ENCODE measurements at places on chromosomes 7 and 10.

DNA sequence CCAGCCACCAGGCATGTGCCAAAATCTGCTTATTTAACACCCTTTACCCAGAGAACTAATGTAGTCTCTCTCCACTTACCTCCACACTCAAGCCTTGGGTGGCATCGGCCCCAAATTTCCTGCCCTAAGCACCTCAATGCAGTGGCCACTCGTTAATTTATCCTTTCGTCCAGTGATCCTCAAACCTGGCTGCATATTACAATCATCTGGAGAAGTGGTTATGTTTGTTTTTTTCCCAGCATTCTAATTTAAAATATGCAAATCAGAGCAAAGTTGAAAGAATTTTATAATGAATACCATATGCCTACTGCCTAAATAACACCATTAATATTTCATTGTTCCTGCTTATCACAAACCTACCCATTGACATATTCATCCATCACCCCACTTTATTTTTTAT lies 25.7 kb downstream of the CREB3L2 start:
- DNase-seq: no peak

DNA sequence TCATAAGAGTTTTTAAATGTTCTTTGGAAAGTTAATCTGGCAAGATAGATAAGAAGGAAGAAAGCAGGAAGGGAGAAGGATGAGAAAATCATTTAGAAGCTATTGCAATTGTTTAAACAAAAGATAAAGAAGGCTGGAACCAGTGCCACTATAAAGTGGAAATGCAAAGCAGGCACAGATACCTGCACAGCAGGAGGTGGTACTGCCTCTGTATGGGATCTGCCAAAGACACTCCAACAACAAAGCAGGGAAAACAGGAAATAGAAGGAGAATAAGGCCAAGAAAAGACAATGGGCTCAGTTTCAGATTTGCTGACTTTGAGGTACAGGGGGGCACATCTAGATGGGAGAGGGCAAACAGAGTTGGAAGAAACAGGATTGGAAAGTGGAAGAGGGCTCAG lies 138.6 kb downstream of the PPP1R17 start:
- DNase-seq: no peak

- no peak for DNase-seq
Observed at GRCh38 chr7:114084472-114085312, 165.9 kb upstream of the PPP1R3A start.

DNA sequence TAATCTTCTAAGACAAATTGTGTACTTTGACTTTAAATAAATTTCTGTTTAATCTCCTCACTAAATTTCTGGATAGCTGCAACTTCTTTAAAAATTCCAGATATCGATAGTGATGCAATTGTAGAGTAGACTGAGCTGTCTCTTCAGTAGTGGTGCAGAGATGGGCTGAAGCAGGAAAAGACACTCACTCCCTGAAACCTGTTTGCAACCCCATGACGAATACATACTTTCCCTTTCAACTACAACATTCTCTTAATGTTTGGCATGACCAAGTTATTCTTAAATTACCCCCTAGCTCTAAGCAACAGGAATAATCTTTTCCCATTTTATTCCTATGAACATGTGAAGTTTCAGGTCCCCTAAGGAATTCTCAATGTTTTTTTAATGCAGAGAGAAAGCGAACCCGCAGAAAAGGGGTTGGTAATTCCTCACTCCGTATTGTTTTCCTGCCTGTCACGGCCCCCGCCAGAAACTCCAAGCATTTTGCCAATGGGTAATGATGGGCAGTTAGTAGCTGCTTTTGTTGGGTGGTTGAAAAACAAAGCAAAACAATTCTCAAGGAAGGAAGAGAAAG lies 1.3 kb downstream of the THSD7A start:
- DNase-seq: no peak

GRCh38 chr10:35463105-35463867 lies 127.0 kb downstream of the CCNY start:
- DNase-seq: no peak

DNA sequence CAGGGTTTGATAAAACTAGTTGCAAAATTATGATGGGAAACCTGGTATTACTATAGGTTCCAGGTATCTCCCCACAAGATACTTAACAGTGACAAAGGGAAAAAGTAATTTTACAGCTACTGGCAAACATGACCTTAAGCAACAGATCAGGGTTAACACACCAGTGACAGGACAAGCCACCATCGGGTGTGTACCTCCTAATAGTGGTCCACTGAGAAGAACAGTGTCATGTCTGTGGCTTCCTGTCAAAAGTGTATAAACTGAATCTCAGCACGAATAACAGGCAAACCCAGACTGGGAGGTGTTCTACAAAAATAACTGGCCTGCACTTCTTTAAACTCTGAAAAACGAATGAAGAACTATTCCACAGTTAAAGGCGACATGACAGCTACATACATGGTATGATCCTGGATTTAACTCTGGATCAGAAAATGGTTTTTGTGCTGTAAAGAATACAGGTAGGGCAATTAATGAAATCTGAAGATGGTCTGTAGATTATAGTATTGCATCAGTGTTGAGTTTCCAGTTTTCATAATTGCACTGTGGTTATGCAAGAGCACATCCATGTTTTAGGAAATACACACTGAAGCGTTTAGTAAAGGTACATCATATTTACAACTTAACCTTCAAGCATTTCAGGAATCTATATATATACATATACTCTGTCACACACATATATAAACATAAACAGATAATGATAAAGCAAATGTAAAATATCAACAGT lies 32.0 kb upstream of the ARMS2 start:
- DNase-seq: no peak

DNA sequence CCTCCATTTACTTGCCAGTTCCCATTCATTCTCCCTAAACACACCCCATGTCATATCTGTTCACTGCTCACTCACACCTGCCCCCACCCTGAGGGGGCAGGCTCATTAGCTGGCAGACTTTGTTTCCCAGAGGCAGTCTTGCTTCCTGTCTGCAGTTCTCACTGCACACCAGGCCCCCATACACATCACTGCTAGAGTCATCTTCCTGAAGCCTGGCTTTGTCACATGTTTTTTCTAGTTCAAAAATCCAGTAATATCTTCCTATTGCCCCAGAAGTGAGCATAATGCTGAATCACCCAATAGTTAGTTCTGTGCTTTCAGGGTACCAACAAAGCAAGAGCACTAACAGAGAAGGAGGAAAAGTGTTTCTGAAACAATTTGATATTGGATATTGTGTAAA lies 1.9 kb downstream of the LRRC72 start:
- DNase-seq: no peak

DNA sequence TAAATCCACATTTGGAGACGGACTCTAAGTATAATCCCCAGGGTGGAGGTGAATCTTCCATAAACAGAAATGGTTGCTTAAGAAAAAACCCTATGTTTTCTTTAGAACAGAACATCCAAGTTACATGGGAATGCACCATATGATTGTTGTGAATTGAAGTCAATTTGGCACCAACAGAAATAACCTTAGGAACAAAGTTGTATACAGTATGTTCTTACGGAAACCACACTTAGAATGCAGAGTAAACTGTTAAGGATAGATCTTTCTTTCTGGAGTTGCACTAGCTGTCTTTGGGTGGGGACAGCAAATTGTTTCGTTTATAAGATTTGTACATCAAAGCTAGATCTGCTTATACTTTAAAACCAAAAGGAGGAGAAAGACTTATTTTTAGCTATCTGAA lies 316.4 kb downstream of the PTEN start:
- no peak for DNase-seq

- no peak for DNase-seq
Observed at GRCh38 chr10:11154333-11154732, 136.7 kb downstream of the CELF2 start.

DNA sequence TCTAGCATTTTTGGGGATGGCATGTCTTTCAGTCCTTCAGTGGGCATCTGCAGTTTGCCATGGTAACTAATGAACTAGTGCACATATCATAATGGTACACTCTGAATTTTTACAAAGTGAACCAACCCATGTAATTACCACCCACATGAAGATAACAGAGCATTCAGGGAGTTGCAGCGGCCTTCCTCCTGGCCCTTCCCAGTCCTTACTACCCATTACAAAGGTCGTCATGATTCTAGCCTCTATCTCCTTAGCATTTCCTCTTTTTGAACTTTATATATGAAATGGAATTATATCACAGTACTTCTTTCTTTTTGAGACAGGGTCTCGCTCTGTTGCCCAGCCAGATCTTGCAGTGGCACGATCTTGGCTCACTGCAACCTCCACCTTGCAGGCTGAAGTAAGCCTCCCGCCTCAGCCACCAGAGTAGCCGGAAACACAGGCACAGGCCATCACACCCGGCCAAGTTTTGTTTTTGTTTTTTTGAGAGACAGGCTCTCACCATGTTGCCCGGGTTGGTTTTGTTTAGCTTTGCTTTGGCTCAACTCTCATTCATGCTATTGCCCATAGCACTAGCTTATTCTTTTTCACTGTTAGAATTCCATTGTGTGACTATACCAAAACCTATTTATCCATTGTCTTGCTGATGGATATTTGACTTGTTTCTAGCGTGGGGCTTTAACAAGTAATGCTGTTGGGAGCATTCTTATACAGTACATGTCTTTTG lies 79.2 kb downstream of the APBB1IP start:
- DNase-seq: no peak

DNA sequence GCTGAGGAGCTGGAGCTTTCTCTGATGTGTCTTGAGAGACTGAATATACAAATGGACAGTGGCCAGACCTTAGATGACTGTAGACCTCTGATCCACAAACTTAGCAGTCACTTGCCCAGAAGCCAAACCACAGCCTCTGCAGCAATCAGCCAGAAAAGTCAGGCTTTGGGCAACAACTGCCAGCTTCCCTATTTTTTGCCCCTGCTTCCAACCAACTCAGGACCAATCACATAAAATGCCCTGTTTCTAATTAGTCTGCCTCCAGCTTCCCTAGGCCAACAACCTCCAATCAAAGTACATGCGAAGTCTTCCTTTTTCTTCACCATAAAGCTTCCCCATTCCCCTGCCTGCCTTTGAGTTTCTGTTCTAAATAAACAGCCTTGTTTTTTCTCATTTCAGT lies 37.8 kb upstream of the CACUL1 start:
- DNase-seq: peak; percentile 5

DNA sequence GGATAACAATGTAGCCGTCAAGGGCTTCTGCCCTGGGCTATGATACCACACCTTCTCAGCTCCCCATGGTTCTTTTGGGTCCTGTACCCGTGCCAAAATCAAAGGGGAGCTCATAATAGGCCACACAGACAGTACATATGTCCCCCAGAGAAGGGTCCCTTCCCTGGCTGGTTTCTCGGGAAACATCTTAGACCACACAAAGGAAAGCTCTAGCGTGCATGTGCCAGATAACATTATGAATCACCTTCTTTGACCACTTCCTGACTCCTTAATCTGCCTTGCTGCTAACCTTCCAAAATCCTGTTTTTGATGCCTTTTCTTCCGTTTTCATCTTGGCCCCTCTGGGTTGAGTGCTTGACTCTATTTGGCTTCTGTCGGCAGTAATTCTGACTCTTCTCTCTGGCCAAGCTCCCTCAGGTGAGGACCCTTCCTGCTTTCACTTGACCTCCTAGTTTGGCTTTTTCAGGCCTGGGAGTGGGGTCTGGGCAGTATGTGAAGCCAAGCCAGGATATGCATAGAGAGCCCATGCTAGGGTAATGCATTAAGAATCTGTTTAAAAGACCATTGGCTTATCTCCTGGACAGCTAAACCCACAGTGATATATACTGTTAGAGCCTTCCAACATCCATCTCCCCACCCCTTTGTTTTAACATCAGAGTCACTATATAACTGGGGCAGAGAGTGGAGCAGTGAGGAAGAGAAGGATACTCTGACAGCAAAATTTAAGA lies 84.8 kb downstream of the ANLN start:
- DNase-seq: peak; percentile 24

DNA sequence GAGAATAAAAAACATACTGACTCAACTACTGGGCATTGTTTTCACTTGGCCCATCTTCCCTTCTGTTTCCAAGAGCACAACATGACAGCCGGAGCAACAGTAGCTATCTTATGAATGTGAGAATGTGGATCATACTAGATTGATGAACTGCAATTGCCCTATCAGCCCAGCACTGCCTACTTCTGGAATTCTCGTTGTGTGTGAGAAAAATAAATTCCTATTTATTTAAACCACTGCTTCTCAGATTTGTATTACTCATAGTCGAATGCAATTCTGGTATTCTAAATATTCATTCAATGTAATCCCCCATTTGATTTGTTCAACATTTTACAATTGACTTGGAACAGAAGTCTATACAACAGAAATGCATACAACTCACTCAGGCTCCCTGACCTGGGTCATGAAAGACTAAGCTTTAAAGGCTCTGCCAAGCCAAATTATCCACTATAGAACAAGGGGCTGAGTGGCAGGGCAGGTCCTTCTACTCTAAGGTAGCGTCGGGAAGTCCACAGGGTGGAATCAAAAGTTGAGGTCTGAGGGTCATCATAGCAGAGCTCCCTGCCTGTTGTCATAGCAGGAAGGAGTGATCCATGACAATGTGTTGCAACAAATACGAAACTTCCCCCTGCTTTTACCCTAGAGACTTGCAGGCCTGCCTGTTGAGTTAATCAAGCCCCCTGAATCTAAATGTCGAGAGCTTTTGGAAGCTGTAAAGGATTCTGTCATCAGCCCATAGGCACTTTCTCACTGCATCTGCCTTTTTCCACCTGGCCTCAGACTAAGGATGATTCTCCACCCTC lies 12.4 kb upstream of the JAZF1 start:
- peak; percentile 66 for DNase-seq

GRCh38 chr10:129761981-129762956 lies 201.8 kb downstream of the EBF3 start:
- no peak for DNase-seq

- no peak for DNase-seq
Observed at GRCh38 chr10:124155781-124156435, 62.5 kb upstream of the CHST15 start.

GRCh38 chr10:37948210-37948609 lies 28.2 kb downstream of the ZNF25 start:
- no peak for DNase-seq

- no peak for DNase-seq
Observed at GRCh38 chr10:122777515-122778059, 68.1 kb downstream of the CUZD1 start.

- no peak for DNase-seq
Observed at GRCh38 chr7:152103066-152103465, 77.6 kb downstream of the GALNT11 start.

Measured in GF-D8 (cell line).